ENCODE measurements at places on chromosomes 3 and 15.
A peak's percentile ranks its signal among the peaks of the same experiment; 100 is the strongest.

DNA sequence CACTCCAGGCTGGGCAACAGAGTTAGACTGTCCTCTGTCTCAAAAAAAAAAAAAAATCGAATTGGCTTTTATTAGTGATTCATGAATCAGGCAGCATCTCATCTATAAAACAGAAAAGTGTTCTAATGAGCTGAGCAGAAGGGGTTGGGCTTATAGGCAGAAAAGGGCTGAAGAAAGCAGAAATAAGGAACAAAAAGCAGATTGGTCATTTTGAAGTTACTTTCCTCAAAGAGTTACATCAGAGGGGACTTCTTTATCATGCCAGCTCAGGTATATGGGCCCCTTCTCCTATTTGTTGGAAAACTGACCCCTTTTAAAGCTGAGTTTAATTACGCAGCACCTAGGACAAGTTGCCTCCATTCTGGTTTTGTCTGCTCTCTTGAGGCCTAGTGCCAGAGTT, 722 bp upstream of the POGLUT1 start:
- no peak for DNase-seq

DNA sequence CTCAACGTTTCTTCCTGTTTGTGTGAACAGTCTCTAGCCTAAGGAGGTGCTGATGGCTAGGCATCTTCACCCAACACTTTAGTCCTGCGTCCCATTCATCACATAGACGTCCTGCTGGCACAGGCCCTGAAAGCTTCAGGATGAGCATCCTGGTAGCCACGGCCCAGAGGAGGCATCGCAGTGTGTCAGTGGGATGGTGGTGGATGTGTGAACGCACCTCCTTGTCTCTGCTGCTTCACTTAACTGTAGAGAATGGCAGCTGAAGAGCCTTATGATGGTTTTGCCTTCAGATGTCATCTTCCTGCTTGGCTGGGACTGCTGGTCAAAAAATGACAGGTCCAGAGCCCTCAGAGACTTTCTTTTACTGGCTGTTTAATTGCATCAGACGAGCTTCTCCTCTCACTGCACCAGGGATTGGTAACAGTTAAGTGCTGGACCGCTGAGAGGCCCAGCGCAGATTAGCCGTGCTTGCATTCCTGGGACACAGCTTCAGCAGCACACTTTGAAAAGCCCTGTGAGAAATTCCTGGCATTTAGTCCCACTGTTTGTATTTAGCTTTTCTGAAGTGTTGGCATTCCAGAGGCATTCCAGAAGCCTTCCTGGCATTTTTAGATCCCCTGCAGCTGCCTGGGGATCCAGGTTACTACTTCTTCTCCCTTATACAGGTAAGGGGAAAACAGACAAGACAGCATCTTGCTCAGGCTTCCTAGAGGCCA, 132.4 kb upstream of the PLXNA1 start:
- DNase-seq: peak; percentile 35

- DNase-seq: no peak
These were observed 146.1 kb downstream of the NAALADL2 start for GRCh38 chr3:175005193-175005592.

GRCh38 chr3:37680401-37680800, 181.3 kb upstream of the CTDSPL start:
- no peak for DNase-seq

- no peak for DNase-seq
These were observed 106.1 kb upstream of the GMNC start for GRCh38 chr3:190968616-190969015.

DNA sequence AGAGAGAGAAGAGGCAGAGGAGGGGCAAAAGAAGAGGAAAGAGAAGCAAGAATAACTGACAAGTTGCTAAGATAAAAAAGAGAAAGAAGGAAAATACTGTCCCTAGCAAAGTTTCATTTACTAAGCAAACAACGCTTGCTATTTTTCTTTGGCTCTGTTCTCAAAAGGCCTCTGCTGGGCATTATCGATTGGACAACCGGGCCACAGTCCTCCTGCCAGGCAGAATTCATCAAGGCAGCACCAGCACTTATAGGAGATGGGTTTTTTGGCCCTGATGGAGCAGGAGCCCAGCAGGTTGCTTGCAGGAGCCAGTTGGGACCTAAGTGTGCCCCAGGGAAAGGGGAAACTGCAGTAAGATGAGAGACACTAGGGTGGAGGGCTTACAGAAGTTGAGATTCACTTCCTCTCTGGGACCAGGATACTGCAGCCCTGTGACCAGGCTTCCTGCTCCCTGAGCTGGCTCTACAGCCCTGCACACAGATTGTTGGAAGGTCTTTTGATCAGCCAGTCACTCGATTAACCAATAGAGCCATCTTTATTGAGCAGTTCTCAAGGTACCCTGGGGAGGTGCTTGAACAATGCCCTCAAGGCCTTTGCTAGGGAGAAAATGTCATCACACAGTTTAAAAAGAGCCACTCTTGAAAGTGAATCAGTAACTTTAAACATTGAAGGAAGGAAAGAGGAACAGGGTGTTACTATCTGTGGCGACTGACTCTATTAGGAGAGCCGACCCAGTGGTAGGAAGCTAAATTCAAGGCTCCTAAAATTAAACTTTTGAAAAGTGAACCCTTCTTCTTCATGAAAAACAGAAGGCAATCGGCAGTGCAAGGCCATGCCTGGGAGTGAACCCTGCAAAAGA, 28.8 kb upstream of the GLCE start:
- DNase-seq: no peak

GRCh38 chr3:45628746-45629145, 34.2 kb downstream of the LIMD1 start:
- DNase-seq: no peak

DNA sequence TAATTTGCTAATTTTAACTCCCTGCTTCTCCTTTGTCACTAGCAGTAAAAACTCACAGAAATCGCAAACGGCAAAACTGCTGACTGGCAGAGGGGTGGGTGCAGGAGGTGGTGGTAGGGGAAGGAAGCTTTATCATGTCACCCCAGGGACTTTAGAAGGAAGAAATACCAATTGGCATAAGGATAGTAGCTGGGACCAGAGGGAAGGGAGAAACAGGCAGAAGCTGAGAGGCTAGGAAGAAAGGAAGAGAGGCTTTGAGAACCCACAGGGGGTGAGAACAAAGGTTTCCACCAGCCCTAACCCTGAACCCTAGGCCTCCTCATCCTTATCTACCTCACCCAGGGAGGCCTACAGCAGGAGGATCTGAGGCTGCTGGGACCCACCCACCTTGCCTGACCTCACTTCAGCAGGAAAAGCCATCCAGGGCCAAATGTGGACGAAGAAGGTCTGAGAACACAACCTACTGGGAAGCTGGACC, 10.7 kb downstream of the ITGB5 start:
- DNase-seq: no peak

DNA sequence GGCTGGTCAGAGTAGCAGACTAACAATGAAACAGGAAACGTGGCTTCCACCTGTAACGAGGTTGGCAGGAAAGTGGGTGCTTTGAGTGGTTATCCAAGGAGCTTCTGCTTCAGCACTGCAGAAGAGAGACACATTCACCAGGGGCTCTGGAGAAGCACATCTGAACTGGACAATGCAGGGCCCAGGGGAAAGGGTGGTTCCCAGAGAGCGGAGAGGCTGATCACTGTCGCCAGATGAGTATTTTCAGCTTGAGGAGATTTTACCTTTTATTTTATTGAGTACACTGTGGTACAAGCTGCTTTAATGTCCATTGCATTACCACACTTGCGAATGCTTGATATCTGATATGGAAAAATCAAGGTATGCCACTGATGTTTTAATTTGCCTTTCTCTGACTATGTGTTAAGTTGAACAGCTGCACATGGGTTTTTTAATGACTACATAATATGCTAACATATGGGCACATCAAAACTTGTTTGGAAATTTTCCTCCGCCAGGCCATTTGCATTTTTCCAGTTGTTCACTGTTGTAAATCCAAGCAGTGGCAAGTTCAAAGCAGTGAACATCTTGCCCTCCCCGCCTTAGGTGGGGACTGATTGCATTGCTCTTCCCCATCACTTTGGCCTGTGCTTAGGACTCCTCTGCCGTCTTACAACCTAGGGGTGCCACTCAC, 52.1 kb downstream of the LRTM1 start:
- no peak for DNase-seq

DNA sequence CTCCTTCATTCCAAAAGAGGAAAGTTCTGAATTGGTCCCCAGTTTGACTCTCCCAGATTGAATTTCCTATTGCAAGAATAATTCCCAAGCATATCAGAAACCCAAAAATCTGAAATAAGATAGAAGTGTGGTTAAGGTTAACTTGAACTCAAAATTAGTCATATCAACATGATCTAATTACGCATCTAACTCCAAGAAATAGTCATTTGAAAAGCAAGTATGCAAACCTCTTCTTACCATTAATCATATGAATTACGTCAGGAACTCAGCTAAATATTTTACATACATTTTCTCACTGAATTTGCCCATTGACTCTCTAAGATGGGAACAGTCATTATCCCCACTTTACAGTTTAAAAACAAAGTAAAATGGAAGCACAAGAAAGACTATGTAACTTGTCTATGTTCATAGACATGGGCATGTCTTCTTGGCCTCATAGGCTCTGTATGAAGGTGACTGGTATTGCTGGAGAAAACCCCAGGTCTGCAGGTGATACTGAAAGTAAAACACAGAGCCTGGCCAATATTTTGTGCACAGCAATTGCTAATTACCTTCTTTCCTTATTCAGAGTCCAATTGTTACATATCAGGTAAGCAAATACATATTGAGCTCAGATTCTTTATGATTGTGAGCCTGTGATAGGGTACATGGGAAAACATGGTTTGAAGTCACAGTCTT, 139.2 kb downstream of the ATP8B4 start:
- DNase-seq: no peak

DNA sequence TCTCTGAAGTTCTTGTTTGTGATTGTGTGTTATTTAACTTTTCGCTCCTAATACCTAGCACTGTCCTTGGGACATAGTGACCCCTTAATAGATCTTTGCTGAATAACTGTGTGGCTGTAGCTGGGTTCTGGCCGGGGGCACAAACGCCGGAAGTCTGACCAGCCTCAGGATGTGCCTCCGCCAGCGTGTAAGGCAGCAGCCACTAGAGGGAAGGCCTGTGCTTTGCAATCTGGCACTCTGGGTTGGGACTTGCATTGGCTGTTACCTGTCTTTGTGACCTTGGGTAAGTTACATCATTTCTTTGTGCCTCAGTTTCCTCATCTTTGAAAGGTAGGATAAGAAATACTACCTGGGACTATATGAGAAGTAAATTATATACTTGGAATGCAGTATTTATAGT, 158.7 kb downstream of the GHSR start:
- no peak for DNase-seq

GRCh38 chr3:173411375-173411973, 13.9 kb downstream of the NLGN1 start:
- peak; percentile 20 for DNase-seq

DNA sequence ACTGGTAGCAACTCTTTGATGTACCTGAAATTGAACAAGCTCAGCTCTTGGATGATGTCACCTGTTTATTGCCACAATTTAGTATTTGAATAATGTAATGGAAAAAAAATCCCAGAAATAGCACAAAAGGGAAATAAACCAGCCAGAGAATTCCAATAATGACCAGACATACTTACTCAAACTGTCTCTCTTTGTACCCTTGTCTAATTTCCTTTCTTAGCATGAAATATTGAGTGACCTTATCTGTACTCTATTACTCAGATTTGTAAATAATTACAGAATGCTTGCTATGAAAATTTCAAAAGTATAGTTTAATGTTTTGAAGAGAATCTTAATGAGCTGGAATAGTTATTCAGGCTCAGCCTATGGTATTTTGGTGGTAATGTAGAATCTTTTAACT, 555.4 kb upstream of the SGO1 start:
- DNase-seq: no peak

- peak; percentile 10 for DNase-seq
These were observed 567 bp downstream of the TICRR start for GRCh38 chr15:89575656-89576416.

GRCh38 chr3:152071924-152072323, 196.8 kb upstream of the MBNL1 start:
- DNase-seq: peak; percentile 61

DNA sequence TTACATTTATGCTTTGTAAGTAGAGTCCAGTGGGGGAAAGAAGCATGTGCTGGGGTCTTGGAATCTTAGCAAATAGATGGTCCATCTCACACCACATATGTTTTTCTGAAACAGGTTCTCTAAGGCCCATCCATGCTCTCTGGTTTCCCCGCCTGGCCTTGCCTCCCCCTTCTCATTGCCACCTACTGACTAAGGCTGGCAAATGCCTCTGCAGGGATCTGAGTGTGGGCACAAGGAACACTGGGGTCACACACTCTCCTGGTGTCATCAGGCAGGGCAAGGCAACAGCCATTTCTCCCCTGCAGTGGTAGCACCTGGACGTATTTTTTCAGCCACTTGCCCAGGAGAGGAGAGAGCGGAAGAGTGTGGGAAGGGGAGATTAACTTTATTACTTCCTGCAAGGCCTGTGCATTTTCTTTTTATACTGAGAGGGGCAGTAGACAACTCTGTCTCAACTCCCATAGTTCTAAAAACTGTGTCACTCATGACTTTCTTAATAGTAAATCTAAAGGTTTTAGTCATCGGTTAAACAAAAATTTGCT, 804.2 kb upstream of the NECTIN3 start:
- DNase-seq: no peak

GRCh38 chr3:127908202-127908601, 6.8 kb upstream of the KBTBD12 start:
- DNase-seq: no peak

GRCh38 chr3:40968666-40969065, 230.6 kb upstream of the CTNNB1 start:
- no peak for DNase-seq

- DNase-seq: peak; percentile 85
These were observed 26.4 kb upstream of the PDE8A start for GRCh38 chr15:84955089-84955848.

DNA sequence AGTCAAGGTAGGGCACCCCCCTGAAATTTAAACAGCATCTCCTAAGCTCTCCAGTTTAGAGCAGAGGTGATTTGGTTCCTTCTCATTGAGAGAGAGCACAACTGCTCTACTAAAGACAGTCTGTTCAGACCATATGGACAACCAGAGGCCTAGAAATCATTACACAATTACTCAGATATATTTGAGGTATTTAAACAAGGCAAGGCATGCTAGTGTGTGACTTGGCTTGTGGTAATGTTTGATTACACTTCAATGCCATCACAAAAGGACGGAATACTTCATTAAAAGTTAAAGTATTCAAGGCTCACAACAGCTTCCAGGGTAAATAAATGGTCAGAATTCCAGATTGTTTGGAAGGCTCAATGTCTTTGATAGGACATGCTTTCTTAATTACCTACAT, 110.2 kb downstream of the LRTM1 start:
- DNase-seq: no peak

DNA sequence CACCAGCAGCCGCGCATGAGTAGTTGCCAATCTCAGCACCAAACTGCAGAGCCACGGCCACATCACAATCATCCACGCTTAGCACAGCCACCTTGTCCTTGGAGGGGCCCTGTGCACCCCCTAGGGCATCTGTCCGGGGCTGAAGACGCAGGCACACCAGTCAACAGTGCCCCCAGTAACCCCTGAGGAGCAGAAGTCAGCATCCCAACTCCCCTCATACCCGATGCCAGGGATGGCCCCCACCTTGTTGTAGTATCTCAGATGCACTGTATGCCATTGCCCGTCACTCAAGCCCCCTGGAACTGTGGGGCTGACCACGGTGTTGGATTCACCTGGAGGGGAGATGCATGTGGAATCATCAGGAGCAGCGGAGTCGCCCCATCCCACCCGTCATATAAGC, 7.6 kb downstream of the CELSR3 start:
- no peak for DNase-seq
